Fibroblast of villous mesenchyme (primary cell): ENCODE measurements at places on chromosomes 5 and 9.
A peak's percentile ranks its signal among the peaks of the same experiment; 100 is the strongest.

- no peak for DNase-seq
These were observed 29.3 kb downstream of the ZDHHC11 start for GRCh38 chr5:821504-821903.

- DNase-seq = peak; percentile 71
These were observed 162.4 kb upstream of the ZNF608 start for GRCh38 chr5:124908581-124909451.

DNA sequence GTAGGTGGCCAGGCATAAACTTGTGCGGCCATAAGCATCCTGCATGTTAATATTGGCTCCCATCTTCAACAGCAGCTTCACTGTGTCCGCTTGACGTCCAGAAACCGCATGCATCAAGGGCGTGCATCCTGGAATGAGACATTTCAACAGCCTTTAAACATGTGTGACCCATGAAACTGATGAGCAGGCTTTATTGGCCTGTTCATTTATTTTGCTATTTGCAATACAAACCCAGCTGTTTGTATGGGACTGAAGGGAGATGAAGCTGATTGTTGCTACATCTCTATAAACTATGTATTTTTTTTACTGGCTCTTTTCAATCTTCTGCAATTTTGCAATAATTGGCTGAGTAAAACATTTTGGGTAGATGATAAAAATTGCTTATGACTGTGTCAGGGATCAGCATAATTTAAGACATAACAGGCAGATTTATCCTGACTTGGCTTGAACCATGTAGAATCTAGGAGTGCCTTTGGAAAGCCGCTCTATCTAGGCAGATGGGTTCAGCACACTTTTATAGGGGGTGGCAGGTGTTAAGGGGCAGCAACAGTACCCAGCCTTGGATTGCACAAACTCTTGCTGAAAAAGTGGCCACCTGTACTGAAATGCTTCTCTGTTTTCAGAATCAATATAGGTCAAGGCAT is 56.9 kb downstream of the ANKRD55 start:
- peak; percentile 98 for DNase-seq

DNA sequence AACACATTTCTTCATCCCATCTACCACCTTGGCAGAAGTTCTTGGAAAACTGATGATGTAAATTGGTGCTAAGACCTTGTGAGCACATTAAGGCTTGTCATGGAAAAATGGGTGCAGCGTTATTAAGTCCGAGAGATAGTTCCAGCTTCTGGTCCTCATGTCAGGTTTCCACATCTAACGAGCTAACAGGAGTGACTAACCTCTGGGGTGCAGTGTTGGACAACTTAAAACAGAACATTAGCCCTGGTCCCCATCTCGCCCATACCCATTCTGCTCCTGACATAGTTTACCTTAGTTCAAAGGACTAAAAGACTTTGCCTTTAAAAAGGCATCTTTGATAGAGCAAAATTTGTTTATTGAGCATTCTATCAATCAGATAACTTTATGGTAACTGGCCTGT is 128.0 kb downstream of the SLC1A3 start:
- DNase-seq = peak; percentile 24

- DNase-seq = no peak
These were observed 52.4 kb downstream of the SEC61B start for GRCh38 chr9:99274495-99274894.

GRCh38 chr5:81838307-81838906 is 87.5 kb upstream of the SSBP2 start:
- DNase-seq = peak; percentile 65

DNA sequence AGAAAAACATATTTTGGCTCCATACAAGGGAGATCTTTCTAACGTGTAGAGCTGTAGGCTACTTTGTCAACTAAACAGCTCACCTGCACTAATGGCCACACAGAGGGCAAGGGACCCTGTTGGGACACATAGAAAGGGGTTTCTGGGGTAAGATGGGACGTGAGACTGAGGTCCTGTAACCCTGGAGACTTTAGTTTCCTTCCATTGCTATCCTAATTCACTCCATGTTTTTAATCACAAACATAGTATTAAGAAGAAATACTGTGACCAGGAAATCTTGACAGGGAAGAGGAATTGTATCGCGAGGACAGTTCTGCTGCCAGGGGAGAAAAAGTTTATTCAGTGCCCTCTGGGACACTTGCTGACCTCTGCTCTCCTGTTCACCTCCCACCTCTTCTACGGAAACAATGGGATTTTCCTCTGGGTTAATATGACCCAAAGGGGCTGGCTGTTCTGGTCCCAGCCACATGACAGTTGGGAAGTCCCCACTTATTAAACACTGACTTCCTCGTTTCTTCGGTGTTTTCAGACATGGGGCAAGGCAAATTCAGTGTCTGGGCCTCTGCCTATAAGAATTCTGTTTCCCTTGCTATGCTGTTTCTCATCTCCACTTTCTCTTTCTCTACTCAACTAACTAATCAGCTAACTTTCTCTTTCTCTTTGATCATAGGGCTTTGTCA is 106.9 kb upstream of the SEMA6A start:
- DNase-seq = no peak

GRCh38 chr5:150598006-150598405 is 42.5 kb upstream of the SYNPO start:
- DNase-seq = no peak

- peak; percentile 96 for DNase-seq
These were observed 1.2 kb downstream of the LMNB1 start for GRCh38 chr5:126777975-126778674.

DNA sequence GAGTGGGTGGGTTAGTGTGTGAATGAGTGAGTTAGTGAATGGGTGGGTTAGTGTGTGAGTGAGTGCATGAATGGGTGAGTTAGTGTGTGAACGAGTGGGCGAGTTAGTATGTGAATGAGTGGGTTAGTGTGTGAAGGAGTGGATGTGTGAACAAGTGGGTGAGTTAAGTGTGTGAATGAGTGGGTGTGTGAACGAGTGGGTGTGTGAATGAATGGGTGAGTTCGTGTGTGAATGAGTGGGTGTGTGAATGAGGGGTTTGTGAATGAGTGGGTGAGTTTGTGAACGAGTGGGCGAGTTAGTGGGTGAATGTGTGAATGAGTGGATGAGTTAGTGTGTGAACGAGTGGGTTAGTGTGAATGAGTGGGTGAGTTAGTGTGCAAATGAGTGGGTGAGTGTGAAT is 34.0 kb downstream of the NKD2 start:
- DNase-seq = no peak

GRCh38 chr9:128550226-128550625 is 2.2 kb upstream of the SPTAN1 start:
- peak; percentile 20 for DNase-seq

DNA sequence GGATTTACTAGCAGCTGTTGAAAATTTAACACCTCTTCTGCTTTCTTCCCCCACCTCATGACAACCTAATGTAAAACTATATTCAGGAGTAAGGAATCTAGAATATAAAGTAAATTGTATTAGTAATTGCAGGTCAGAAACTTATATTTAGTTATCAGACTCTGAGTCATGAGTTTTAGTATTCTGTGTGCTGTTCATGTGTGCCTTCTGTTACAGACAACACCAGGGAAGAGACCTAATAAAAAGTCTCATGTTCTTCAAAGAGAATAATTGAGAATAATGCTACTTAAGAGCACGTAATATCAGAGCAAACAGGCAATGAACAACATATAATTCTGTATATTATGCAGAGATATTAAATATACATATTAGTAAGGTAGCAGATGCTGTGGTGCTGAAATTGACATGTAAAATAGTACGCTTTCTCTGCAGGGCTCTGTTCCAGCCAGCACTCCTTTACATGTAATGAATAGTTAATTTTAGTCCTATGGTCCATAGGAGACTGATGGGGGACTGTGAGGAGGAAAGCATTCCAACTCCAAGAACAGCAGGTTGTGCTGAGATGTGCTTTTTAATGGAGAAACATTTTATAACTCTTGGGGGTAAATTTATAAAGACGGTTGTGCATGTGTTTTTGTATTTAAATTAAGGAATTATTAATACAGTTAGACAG is 106.4 kb downstream of the ZSWIM6 start:
- no peak for DNase-seq

GRCh38 chr9:128587453-128587852 is 35.1 kb downstream of the SPTAN1 start:
- DNase-seq = no peak
